ENCODE measurements at places on chromosomes 16 and 17. TPM values are rescaled to one million over a fixed set of nuclear protein-coding genes. Genes with fewer than 3 reads are reported as not detected.
A peak's percentile ranks its signal among the peaks of the same experiment; 100 is the strongest.

DNA sequence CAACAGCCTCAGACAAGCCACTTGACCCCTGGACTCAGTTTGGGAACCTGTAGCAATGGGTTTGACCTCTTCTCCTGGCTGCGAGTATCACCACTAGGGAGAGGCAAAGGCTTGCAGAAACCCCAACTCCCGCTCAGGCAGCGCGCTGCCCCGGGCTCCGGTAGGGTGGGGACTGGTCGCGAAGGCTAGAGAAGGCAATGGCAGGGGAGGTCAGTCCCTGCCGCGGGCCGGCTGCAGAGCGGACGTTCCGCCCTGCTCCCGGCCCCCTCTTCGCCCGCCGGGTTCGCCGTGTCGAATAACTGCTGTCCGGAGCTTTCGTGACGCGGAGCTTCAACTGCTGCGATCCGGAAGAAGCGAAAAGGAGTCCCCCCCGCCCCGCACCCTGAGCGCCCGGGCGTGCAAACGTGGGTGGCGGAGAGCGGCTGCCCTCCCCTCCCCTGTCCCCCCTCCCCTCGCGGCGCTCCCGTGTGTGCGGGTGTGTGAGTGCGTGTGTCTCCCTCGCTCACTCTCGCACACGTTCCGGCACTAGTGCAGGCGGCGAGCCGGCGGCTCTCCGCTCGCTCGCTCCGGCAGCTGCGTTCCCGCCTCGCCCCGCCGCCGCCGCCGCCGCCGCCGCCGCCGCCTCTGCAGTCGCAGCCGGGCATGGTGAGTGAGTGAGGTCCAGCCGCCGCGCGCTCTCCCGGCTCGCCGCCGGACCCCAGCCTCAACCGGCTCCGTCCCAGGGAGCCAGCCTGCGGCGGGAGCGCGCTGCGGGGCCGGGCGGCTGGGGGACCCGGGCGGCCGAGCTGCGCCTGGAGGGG is 772 bp upstream of the SHISA6 start:
- no peak for DNase-seq

DNA sequence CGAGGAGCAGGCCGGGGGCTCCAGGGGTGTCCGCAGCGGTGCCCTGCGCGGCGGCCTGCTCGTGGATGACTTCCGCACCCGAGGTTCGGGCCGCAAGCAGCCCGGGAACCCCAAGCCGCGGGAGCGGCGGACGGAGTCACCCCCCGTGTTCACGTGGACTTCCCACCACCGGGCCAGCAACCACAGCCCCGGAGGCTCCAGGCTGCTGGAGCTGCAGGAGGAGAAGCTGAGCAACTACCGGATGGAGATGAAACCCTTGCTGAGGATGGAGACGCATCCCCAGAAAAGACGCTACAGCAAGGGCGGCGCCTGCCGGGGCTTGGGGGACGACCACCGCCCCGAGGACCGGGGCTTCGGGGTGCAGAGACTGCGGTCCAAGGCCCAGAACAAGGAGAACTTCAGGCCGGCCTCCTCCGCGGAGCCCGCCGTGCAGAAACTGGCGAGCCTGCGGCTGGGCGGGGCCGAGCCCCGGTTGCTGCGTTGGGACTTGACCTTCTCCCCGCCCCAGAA is 75.8 kb downstream of the KLHDC4 start:
- no peak for DNase-seq

DNA sequence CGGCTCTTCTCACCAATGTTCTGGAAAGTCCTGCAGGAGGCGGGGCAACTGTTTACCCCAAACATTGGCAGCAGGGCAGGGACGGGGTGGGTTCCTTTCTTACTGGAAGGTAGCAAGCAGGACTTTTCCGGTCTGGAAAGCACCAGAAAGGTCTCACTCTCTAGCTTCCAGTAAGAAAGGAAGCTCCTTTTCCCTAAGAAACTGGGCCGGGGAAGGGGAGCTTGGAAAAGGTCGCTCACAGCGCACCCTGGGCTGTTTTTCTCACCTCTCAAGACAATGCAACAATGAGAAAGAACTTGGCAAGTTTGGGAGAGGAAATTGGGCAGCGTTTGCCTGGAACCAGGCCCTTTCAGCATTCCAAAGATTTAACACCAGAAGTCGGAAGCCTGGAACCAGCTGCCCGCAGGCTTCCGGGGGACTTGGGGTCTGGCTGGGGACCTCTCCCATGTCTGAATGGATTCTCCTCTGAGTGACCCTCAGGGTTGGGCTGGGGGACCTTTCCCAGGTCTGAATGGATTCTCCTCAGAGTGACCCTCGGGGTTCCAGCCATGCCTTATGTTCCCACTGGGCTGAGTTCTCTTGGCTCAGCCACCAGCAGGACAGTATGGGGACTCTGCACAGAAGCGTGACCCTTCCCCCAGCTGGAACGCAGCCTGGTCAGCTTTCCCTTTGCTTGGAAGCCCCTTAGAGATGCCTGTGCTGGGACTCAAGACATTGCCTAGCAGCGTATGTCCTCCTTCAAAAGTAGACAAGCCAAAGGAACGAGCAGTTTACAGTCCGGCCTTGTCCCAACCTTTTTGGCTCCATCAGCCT is 166.5 kb upstream of the PLCG2 start:
- DNase-seq, result no peak

DNA sequence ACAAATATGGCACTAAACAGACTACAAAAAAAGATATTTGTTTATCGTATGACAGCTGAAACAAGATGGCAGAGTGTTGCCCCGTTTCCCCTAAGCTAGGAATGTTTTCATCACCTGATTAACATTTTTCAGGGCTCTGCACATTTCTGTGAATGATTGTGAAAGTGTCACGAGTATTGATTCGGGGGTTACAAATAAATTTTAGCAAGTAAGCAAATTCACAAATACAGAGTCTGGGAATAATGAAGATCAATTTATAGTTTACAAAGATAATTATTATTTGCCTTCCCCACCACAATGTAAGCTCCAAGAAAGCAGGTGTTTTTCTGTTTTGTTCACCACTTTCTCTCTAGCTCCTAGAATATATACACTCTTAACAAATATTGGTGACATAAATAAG is 361.2 kb upstream of the ERCC4 start:
- no peak for DNase-seq

DNA sequence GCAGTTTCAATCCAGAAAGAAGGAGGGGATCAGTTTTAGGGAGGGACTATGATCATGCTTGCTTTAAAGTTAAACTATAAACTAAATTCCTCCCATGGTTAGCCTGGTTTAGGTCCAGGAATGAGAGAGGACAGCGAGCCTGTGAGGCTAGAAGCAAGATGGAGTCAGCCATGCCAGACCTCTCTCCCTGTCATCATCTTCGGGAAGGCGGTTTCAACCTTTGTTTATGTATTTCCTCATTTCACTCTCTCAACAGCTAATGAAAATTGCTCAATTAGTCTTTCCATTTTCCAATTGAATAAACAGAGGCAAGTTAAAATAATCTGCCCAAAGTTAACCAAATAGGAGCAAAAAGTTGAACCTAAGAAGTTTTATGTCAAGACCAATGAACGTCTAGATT is 201.5 kb downstream of the KCNJ2 start:
- no peak for DNase-seq

GRCh38 chr17:40666331-40666730 is 1.4 kb upstream of the KRT222 start:
- no peak for DNase-seq

- DNase-seq, result no peak
Observed at GRCh38 chr16:50699326-50700159, 6.1 kb downstream of the NOD2 start.

DNA sequence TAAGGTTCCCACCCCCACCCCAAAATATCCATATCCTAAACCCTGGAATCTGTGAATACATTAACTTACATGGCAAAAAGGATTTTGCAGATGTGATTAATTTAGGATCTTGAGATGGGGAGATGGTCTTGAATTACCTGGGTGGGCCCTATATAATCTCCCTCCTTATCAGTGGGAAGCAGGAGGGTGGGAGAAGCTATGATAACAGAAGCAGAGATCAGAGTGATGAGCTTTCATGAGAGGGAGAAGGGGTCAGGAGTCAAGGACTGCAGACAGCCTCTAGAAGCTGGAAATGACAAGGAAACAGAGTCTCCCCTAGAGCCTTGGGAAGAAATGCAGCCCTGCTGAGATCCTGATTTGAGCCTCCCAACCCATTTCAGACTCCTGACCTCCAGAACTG is 34.8 kb downstream of the PRSS54 start:
- DNase-seq, result no peak

GRCh38 chr17:14553847-14554246 is 253.0 kb downstream of the HS3ST3B1 start:
- no peak for DNase-seq

DNA sequence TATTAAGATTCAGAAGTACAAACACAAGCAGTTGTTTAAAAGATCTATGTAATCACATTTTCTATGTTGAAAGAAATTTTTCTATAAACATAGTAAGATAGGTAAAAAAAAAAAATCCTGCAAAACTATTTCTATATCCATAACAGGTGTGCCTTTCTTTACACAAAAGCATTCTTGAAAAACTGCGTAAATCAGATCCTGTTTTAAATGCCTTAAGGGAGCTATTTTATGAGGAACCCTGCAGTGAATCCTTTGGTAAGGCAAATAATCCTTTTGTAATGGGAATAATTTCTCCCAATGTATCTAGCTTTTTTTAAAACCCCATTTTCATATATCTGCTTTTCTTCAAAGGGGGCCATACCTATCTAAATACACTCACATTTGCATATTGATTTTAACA is 157.3 kb downstream of the AATF start:
- no peak for DNase-seq

DNA sequence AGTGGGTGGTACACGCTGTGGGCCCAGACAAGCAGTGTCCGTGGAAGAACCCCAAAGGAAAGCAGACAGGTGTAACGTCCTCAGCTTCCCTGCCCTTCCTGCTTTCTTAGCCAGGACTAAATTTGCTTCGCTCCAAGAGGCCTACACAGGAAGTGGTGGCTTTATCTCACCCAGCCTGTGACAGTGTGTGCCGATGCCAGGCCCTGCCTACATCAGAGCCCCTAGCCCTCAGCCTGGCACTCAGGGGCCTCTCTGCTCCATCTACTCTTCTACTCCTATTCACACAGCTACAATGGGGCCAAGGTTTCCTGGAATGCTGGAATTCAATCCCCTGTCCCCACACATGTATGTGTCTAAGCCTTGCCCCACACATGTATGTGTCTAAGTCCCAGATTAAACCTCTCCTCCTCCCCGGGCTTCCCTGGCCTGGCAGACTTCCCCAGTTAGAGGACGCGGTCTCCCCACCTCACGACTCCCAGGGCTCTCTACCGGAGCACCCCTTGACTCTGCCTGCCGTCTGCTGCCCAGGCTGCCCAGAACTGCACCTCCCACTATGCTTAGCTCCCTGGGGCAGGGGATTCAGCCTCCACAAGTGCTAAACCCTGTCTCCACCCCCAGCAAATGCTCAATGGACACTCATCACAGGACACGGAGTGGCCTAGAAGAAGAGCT is 8.2 kb downstream of the PGAP3 start:
- no peak for DNase-seq

DNA sequence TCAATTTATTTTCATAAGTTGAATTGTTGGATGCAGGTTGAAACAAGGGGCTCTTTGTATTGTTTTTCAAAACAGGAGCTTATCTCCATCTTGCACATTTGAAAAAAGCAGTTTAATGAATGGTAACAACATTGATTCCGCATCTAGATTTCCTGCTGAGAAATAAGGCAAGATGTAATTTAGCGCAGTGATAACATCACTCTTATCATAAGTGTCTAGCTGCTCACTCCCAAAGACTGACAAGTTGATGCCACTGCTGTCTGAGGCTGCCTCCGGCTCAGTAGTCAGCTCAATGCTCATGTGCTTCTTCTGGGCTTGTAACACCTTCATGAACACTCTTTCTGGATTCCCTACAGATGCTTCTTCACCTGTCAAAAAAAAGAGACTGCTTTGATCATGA is 92.4 kb downstream of the KPNA2 start:
- DNase-seq, result no peak

- peak; percentile 90 for DNase-seq
Observed at GRCh38 chr16:12362482-12363458, 386.2 kb downstream of the SNX29 start.

DNA sequence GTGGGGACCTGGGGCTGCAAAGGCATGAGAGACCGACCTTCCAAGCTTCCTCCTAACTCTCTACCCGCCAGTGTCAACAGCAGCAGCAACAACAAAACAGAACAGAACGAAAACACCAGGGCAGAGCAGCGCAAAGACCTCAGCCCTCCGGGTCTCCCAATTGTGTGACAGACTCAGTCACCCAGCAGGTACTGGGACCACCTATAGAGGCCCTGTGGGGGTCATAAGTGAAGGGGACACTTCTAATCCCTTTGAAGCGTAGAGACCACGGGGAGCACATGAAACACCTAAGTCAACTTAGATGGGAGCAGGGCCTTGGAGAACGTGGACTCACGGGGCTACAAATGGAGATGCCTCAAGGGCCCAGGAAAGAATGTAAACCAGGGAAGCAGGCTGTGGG is 12.6 kb upstream of the CCDC182 start:
- DNase-seq, result no peak

DNA sequence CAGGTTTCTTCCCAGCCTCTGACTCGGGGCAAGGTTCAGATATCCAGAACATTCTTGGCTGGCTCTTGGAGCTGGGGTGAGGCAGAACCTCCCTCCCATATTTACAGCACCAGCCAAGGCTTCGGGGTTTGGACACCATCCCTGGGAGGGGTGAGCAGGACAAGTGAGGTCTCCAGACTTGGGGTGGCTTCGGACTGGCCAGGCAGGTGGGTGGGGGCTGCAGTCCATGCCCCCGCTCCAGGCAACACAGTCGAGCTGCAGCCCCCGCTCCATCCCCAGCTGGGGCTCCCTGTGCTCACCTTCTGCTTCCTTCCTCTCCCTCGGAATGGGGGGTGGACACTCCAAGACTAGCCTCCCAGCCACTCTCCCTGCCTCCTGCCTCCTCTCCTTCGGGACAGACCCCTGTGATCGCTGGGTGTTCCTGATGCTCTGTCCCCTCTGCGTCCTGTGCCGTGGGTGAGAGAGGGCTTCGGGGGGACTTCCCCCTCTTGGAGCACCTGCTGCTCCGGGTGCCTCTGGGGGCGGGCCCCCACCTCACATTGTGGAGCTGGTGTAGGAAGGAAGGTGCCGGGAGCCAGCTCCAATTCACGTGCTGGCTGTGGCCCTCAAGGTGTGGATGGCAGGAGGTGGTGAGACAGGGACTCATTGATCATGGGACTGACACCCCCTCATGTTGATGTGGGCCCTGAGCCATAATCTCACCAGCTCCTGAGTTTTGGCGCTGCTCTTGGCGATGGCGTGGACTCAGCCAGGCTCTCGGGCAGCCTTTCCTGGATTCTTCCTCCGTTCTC is 189.2 kb downstream of the SEC14L1 start:
- no peak for DNase-seq

The RRN3 gene
- 24.3 TPM for total RNA-seq

The RHBDF1 gene
- total RNA-seq, result 39.7 TPM

The DNASE1L2 gene
- not detected for total RNA-seq

The C16orf54 gene
- total RNA-seq, result 2.5 TPM

The COPZ2 gene
- 75.0 TPM for total RNA-seq

The SCIMP gene
- 4.5 TPM for total RNA-seq

The TP53TG3D gene
- total RNA-seq, result not detected

The TBX6 gene
- 0.46 TPM for total RNA-seq
